ENCODE measurements at places on chromosomes 11 and 22.

GRCh38 chr11:116631201-116631600 is 141.6 kb downstream of the BUD13 start:
- no peak for DNase-seq

GRCh38 chr11:28346721-28347120 is 238.5 kb downstream of the METTL15 start:
- DNase-seq = no peak

DNA sequence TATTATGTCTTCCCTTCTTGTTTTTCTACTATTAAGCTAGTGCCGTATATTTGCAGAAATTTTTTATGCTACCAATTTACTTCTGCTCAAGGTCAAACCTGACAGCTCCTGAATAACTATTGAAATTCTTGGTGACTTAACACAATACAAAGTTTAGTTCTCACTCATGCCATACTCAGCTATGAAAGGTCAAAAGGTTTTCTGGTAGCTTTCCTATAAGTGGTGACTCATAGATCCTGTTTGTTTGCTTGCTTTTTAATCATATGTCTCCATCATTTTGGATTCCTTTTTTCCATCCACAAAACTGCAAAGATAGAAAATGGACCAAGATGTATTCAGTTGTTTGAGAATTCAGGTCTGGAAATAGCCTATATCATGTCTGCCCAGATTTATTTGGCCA is 855.8 kb upstream of the LRRC4C start:
- DNase-seq = no peak

DNA sequence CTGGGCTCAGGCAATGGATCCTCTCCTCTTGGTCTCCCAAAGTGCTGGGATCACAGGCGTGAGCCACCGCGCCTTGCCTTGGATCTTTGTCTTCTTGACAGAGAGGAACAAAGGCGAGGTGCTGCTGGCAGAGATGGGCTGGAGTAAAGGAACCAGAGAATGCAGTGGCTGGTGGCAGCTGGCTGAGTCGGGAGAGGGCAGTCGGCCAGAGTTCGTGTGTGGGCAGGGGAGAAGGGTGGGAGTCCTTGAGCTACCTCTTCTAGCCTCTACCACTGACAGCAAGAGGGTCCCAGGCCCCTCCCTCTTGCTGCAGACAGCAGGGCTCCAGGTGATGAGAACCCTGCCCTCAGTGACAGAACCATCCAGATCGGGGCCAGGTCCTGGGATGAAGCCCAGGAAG is 86.2 kb upstream of the LINC01488 start:
- DNase-seq = no peak

- peak; percentile 41 for DNase-seq
Measured at GRCh38 chr11:77411137-77411707, 62.7 kb downstream of the PAK1 start.

- peak; percentile 30 for DNase-seq
Measured at GRCh38 chr22:45129703-45130524, 33.8 kb upstream of the NUP50 start.

- DNase-seq = no peak
Measured at GRCh38 chr22:48104102-48104738, 1341.8 kb downstream of the TBC1D22A start.

- DNase-seq = no peak
Measured at GRCh38 chr22:39405346-39406085, 5.9 kb downstream of the TAB1 start.

DNA sequence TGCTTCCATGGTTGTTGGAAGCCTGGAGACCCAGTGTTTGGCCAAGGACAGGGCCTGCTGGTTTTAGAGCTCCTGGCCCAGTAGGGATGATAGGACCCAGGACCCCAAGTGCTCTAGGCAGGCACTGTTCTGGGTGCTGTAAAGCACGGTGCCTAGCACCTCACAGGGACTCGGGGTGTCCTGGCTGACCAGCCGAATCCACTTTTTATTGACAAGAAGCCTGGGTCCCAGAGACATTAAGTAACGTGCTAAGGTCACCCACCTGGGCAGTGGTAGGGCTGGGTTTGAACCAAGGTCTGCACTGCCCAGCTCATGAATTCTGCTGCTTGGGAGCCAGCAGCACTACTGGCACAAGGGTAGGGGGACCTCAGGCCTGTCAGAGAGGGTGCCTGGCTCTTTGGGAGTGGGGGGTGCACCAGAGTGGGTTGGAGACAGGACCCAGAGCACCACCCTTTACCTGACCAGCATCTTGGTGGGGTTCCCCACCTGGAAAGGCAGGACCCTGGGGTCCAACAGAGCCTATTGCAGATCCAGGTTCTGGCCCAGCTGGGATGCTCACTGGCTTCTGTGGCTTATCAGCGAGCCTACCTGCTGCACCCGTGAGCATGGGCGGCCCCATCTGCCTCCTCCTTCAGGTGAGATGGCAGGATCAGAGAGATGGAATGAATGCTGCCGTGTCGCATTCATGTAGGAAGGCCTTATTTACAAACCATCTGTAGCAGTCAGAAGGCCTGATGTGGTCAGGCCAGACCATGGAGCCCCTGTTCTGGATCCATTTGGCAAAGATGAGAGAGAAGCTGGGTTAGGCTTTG is 52.0 kb downstream of the BCR start:
- DNase-seq = no peak

GRCh38 chr11:115499241-115499799 is 4.9 kb downstream of the CADM1 start:
- DNase-seq = no peak

DNA sequence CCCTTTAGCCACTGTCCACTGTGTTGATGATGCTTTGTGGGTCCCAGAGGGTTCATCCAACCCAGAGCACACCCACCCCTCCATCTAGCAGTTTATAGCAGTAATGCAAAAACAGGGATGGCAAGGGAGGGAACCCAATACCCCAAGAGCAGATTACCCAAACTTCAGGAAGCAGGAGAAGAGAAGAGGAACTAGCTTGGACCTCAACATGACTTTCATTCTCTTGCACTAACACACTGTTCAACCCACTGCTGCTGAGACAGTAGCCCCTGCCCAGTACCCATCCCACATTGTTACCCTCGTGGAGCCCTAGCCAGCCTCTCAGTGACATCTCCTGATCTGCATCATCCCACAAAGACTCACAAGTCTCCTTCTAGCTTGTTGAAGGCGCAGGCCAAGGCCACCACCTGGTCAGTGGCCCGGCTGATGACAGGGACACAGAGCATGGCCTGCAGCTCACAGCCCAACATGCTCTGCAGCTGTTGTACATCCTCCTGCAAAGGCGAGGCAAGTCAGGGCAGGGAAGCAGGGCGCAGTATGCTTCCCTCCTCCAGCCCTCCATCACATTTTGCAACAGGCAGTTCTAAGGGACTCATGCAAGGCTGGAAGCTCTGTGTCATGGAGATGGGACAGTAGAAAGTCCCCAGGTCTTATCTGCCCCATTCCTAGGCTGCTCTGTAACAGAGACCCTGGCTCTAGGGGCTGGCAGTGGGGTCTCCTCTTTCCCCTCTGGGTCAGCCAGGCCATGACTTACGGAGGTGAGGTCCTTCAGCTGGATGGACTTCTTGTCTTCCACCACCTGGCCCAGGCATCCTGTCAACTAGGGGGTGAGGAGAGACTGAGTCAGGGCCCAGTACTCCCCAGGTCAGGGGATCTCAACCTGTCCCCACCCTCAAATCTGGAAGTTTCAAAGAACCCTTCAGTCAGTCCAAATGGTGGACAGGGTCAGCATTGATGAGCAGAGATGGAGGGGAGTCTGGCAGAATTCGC is 85.5 kb downstream of the PDE2A start:
- no peak for DNase-seq

GRCh38 chr22:46042786-46043185 is 65.8 kb upstream of the WNT7B start:
- DNase-seq = no peak

DNA sequence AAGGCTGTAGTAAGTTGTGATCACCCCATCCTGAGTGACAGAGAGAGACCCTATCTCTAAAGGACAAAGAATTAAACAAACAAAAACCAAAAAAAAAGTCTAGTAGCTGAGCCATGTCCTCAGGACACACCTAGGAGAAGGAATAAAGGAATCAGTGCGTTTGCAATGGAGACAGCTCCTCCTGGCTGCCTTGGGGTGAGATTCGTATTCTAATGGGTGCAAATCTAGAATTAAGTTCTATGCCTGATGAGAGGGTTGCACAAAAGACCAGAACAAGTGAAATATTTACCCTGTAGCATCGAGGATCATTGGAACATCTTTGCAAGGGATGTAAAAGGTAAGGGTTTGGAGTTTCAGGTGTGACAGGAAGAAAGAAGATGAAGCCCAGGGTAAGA is 70.3 kb upstream of the BMAL1 start:
- DNase-seq = no peak

DNA sequence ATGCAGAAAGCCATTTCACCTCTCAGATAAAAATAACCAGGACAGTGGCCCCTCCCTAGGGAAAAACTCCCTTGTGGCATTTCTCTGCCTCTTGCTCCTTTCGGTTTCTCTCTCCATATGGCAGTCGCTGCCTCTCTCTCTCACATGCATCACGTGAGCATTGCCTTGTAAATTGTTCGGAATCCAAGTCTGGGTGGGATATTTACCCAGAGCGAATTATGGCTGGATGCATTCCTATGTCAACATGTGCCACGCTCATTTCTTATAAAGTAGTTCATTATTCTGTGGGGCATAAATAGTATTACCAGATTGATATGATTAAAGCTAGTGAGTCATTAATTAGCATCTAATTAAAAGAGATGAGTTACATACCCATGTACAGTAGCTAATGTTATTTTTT is 392.9 kb downstream of the INSC start:
- DNase-seq = no peak

GRCh38 chr11:46600194-46600960 is 6.6 kb upstream of the AMBRA1 start:
- DNase-seq = no peak

DNA sequence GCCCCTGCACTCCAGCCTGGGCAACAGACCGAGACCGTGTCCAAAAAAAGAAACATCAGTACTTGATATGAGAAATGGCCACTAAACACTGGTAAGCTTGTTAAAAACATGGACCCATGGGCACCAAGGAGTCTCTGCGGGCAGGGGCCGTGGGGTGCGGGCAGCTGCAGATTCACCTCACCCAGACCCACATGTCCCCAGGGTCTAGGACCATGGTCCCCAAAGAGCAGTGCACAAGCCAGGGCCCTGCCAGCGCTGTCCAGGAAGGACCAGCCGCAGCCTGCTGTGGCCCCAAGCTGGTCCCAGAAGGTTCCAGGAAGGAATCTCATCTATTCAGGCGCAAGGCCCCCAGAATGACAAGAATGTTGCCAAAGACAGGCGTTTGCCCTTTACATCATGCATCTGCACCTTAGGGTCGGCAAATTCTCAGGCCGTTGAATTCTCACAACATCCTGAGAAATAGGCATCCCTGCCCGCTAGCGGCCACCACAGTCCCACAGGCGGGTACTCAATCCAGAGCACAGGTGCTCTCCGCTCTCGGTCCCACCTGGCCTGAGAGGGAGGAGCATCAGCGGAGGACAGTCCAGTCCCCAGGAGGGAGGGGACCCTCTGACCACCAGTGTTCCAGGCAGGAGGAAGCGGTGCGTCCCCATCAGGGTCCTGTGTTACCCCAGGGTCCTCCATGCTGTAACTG is 9.5 kb downstream of the YPEL1 start:
- DNase-seq = no peak

GRCh38 chr22:37709445-37709765 is 12.6 kb downstream of the TRIOBP start:
- DNase-seq = no peak

- no peak for DNase-seq
Measured at GRCh38 chr11:34158661-34159060, 53.2 kb downstream of the NAT10 start.

DNA sequence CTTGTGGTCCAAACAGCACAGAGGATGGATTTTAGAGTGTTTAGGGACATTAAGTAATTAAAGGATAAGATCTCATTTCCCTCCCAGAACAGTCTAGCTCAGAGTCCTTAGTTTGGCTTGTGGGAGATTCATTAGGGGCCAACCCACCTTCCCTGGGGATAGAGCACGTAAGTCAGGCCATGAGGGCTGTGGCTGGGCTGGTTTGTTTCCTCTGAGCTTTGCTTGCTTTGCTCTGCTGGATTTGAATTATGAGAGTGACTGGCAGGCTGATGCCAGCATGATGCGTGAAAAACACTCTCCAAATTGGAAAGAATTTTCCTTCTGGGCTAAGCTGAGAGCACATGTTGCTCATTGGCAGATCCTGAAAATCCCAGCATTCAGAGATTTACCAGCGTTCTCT is 84.7 kb upstream of the HEPHL1 start:
- DNase-seq = no peak

- no peak for DNase-seq
Measured at GRCh38 chr22:43448048-43448447, 36.2 kb downstream of the MPPED1 start.

DNA sequence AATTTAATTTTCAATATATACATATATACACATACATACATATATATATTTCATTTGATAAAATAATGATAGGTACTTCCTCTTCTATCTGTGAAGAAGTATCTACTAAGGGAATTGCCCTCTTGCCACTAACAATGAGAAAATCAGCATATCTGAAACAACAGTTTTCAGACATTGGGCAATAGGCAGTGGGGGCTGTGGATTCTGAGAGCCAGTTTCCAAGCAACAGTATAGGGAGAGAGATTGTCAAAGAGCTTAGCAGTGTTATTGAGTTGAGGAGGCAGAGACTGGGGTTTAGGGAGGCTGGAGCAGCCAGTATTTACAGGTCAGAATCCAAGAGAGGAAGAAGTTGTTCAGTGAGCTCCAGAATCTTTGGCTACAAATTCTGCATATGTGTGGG is 119.3 kb downstream of the ARFGAP2 start:
- DNase-seq = no peak

DNA sequence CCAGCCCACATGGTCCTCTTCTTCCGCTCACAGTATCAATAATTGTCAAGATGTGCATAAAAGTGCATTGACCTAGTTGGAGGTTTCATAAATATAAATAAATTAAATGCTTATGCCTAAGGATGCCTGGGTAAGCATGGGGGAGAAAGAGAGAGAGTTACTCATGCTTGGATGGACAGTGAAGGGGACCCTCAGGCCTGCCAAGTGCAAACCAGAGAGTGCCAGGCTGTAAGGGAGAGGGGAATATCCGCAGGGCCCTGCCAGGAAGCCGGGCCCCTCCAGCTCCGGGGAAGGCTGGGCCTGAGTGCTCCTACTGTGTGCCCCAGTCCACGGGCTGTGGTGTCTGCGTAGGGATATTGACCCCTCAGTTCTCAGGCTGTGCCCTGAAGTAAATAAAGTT is 214.6 kb downstream of the DSCAML1 start:
- DNase-seq = no peak

DNA sequence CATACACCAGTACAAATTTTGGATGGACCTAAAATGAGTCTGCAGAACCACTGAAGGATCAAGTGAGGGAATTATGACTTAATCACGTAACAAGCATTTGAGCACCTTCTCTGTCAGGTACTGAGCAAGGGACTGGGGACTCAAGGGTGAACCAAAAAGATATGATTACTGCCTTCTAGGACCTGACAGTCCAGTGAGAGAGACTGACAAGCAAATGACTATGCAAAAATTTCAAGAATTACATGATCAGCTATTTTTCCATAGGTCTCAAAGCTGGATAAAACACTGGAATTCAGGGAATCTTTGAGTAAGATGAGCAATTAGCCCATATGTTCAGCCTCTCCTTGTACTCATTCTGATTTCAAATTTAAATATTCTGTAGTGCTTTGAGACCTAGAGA is 5.2 kb upstream of the STT3A start:
- DNase-seq = no peak

Measured in GM20000 (cell line).